Stimulated activated CD8-positive, alpha-beta memory T cell treated with anti-CD3 and anti-CD28 coated beads, Interleukin-7, amount 100 ng/mL, for 48 hours (primary cell): ENCODE measurements at places on chromosomes 12 and 14.

DNA sequence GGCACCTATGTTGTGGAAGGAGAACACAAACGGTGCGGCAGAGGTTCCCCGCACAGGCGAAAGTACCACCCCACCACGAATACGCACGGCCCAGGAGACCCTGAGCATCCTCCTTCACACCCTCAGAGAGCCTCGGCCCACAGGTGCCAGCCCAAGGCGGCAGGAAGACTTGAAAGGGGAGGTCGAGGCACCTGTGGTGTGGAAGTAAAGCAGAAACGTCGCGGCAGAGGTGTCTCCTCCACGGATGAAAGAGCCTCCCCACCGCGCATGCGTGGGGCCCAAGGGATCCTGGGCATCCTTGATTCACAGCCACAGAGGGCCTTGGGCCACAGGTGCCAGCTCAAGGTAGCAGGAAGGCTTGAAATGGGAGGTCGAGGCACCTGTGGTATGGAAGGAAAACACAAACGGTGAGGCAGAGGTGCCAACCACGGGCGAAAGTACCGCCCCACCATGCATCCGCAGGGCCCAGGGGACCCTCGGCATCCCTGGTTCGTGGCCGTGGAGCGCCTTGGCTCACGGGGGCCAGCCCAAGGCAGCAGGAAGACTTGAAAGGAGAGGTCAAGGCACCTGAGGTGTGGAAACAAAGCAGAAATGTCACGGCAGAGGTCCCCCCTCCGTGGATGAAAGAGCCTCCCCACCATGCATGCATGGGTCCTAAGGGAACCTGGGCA lies 380.1 kb downstream of the ALG10 start:
- DNase-seq: no peak

DNA sequence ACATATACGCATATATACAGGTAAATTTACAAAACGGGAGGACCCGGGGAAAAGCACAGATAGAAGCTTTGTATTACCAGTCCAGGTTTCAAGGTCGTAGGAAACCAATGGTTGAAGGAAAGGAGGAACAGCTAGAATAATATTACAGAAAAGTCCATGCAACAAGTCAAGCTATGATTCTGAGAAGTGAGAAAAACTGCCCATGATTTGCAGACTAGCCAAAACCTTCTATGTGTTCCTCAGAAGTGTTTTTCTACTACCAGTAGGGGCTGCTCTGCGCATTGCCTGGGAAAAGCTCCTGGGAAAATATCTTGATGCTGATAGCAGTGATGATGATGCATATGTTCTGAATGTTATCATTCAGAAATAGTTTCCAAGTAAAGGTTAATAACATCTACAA lies 2.2 kb downstream of the PDZRN4 start:
- DNase-seq: no peak

DNA sequence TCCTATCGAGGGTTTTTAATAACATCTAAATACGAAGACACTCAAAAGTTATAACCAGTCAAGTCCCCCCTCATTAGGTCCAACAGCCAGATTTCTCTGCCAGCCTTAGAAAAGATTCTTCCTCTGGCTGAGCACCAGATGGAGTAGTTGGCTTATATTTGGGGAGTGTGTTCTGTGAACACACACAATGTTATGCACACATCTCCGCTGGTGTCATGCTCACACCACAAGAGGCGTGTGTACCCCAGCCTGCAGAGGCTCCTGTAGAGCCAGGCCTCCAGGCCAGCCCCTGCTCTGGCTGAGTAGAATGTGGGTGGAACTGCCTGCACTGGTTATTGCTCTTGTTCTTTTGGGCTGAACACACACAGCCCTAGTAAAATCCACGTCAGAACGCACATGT lies 64.0 kb downstream of the PIWIL1 start:
- DNase-seq: no peak

DNA sequence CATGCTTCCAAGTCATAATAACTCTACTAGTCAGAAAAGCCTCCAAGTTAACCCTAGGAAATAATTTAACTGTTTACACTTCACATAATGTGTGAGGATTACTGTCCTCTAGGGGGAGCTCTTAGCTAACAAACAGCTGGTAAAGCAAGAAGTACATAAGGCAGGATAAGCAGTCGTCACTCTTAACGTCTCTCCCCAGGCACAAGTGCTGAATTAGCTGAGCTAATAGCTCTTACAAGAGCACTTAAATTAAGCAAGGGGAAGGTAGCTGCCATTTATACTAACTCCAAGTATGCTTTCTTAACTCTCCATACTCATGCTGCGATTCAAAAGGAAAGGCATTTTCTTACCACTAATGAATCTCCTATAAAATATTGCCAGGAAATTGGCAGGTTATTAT lies 79.3 kb upstream of the TSPAN11 start:
- no peak for DNase-seq

DNA sequence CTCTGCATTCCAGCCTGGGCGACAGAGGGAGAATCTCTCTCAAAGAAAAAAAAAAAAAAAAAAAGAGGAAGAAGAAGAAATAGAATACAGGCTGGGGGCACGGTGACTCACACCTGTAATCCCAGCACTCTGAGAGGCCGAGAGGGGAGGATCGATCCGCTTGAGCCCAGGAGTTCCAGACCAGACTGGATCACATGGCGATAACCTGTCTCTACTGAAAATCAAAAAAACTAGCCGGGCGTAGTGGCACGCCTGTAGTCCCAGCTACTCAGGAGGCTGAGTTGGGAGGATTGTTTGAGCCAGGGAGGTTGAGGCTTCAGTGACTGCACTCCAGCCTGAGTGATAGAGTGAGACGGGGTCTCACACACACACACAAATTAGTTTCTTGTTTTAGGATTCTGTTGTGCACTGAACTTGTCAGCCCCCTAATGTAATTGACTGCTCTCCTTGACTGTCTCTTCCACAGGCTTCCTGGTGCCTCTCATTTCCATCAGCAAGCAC lies 963 bp upstream of the TINF2 start:
- DNase-seq: no peak
